Amniotic stem cell (primary cell): ENCODE measurements at places on chromosomes 3 and 15.

- DNase-seq = no peak
Observed at GRCh38 chr15:43789409-43789808, 2.7 kb upstream of the SERF2 start.

GRCh38 chr3:36663666-36664291, 100.6 kb downstream of the DCLK3 start:
- DNase-seq = no peak

DNA sequence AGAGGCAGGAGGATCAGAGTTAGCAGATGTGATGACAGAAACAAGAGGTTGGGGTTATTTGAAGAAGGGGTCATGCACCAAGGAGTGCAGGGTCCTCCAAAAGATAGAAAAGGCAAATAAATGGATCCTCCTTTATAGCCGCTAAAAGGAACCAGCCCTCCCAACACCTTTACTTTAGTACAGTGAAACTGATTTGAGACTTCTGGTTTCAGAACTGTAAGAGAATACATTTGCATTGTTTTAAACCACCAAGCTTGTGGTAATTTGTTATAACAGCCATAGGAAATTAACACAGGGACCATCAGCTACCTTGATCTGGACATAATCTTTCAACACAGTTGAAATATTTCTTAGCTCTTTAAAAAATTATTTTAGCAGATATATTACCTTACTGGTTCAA, 166.6 kb downstream of the TIGIT start:
- DNase-seq = no peak

- DNase-seq = no peak
Observed at GRCh38 chr3:181880331-181880730, 168.6 kb downstream of the SOX2 start.

GRCh38 chr15:48778331-48778730, 32.5 kb downstream of the CEP152 start:
- DNase-seq = no peak

DNA sequence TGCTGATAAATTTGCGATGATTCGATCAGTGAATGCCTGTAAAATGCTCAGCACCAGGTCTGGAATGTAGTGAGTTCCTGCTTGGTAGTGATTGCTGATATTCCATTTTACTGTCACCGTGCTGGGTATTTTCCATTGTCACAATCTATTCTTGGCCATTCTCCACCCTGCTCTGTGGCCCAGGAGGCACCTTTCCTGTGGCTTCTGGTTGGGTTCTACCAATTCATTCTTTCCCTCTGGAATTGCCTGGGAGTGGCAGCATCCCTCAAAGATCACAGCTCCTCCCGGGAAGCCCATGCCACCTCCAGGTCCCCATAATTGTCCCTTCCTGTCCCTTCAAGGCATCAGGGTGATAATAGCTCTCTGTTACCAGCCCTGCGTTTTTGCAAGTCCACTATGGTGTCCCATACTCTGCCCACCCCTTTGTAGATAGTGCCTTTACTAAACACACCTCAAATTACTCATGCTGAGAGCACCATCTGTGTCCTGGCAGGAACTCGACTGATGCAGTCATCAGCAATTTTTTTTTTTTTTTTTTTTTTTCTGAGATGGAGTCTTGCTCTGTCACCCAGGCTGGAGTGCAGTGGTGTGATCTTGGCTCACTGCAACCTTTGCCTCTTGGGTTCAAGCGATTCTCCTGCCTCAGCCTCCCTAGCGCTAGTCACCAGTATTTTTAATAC, 177.8 kb upstream of the PROK2 start:
- DNase-seq = no peak

DNA sequence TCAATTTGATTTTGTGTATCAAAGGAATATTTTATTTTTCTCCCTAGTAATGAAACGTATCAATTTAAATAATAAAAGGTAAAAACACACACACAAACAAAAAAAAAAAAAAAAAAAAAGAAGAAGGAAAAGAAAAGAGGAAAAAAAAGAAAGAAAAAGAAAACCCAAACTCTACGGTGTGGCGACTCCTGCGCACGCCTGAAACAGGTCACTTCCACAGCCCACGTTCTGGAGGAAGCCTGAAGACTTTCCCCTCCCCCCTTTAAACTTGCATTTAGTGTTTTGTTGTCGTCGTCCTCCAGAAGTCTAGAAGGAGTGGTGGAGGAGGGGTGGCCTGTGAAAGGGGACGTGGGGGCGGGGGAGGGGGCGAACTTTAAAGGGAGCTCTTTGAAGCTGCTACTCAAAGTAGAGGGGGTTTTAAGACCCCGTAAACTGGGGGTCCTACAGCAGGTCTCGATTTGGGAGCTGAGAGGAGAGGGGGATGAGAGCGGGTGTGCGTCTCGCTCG, 2.3 kb upstream of the TLE3 start:
- no peak for DNase-seq

DNA sequence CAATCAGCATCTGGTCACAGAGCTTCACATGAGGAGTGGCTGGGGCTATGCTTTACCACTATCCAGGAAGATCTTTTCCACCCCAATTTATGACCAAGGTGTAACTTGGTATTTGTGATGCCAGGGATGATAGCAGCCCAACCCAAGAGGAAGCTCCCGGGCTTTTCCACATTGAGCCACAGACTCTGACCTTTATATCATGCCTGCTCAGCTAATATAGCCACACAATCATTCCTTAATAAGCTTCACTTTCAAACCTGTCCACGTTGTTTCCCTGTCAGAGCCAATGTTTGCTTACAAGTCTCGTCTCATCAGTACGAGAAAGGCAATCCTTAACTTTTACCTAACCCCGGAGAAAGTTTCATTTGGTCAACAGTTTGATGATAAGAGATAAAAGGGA, 330.9 kb downstream of the SHQ1 start:
- no peak for DNase-seq

DNA sequence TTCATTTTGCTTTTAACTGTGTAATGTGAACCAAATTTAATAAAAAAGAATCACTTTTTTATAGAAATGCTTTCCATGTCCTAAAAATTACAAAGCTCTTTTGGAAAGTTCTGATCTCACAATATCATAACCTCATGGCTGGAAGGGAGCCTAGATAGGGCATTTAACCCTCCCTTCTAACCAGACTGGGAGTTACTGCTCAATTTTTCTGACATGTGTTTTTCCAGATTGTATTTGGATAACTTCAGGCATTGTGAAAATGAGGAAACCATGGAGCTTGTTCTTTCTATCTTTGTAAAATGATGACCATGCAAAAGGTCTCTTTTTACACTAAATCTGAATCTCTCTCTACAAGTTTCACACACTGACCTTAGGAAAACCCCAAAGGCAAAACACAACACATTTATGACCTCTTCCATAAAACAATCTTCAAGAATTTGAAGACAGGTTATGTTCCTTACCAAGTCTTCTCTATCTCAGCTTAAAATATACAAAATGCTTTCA, 508.8 kb downstream of the DIPK2A start:
- DNase-seq = no peak
